ENCODE measurements at places on chromosomes 16 and 17.

- DNase-seq, result no peak
Observed at GRCh38 chr16:65658787-65659220, 536.9 kb upstream of the CDH11 start.

- DNase-seq, result no peak
Observed at GRCh38 chr16:83774066-83774465, 33.7 kb upstream of the HSBP1 start.

DNA sequence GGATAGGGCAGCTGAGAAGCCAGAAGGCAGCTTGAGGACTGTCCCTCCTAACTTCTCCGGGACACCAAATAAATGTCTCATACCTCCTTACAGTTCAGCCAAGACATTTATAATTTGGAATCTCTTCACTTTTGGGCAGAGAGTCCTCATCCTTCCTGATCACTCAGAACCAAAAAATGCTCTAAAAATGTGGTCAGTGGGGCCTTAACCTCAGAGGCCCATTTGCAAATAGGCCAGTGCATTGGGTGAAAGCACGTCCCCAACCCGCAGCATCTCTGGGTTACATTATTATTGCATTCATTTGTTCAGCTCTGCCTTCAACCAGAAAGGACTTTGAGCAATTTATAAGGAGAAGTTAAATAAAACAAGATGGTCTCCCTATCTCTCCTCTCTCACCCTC, 112.4 kb upstream of the IRX3 start:
- no peak for DNase-seq

DNA sequence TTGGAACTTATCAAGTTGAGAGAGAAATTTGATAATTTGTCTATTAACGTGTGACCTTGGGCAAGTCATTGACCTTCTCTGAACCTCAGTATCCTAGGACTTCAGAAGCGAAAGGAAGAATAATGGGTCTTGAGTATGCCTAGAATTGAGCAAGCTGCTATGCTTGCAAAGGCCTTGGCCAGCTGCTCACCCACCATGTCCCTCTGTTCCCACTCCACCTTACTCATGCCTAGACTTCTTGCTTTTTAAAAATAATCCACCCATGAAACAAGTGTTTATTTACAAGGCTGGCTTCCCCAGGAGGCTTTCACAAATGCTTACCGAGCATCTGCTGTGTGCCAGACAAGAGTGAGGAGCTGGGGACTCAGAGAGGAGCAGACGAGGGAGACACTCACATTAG, 590.6 kb downstream of the MAF start:
- DNase-seq, result no peak

GRCh38 chr16:79805621-79806020, 205.1 kb upstream of the MAF start:
- DNase-seq, result no peak

DNA sequence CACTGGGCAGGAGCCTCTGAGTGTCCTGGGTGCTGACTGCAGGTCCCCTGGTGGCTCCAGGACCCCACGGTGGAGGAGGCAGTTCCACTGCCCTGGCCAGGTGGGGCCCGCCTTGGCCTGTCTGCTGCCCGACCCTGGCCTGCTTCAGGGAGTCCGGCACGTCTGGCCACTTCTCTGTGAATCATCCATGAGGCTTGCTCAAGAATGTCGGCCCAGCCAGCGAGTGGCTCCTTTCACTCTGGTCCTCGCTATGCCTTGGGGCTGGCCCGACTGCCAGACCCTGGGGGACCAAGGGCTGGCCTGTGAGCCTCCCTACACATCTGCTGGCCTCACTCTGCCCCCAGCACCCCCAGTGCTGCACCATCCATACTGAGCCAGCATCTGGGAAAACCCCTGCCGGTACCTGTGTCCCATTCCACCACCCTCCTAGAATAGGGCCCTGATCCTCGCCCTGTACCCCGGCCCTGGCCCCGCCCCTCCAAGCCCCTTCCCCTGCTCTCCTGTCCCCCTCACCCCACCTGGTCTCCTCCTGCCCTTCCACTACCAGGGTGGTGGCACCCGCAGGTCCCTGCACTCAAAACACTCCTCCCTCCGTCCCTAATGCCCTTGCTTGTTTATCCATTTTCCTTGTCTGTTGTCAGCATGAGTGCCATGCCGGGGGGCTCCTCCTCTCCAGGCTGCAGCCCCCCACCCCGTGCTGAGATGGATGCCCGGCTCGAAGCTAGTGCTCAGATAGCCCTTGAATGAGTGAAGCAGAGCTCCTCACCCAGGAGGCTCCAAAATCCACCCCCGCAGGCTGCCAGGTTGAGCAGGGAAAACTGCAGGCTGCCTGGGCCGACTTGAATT, 35.5 kb downstream of the ADCY7 start:
- peak; percentile 43 for DNase-seq

Data from NB4 (cell line).